ENCODE measurements at places on chromosomes 13 and 19.

GRCh38 chr19:11306337-11306736, 10.4 kb downstream of the TSPAN16 start:
- DNase-seq, result no peak

- DNase-seq, result no peak
These were observed 189.8 kb downstream of the DCLK1 start for GRCh38 chr13:35941374-35941773.

GRCh38 chr13:64130600-64130999, 2715.0 kb upstream of the PCDH20 start:
- DNase-seq, result no peak

DNA sequence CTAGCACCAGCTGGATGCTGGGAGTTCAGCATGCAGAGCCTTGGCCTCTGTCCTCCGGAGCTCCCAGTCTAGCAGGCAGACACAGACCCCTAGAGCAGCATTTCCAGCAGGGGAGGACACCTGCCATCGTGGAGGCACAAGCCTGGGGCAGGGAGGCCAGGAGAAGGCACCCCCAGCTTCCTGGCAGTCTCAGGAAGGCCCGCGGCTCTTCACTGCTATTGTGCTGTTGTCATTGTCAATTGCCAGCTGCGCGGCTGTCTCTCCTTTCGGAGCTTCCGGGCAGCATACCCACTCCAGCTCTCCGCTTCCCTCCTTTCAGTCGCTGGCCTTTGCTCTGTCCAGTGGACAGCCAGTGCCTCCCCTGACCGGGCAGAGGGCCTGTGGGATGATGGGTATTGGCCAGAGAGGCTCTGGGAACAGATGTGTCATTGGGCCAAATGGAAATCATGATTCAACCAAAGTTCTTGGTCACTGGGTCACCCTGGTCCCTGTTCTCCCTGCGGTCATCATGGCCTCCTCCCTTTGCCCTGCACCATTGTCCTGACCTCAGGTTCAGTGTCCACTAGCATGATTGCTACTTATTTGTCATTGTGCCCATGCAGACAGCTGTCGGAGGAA, 93.0 kb downstream of the SLC7A1 start:
- no peak for DNase-seq

DNA sequence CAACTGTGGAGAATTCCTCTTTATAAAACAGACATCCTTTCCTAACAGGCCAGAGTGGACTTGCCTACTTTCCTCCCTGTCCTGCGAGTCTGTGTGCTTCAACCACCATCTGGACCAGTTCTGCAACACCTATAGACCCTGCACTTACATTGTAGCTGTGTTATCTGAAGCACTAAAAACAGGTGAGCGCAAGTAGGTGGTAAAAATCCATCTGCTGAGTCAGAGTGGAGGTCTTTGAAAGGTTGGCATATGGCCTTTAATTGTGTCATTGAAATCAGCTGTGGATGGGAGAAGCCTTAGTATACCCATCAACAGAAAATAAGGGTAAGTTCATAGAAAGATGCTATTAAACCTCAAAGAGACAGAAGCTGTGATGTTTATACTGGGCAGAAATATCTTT, 7.6 kb upstream of the NALCN start:
- DNase-seq, result no peak

DNA sequence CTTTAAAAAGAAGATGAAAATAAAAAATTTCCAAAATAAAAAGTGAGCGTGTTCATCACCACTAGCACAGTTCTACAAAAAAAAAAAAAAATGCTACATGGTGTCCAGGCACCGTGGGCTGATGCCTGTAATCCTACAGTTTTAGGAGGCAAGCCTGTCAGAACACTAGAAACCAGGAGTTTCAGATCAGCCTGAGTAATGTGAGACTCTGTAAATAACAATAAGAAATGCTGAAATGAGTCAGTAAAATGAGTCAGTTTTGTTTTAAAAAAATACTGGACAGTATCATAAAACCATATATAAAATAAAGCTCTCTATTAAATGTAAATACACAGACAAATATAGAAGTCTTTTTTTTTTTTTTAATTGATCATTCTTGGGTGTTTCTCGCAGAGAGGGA, 30.0 kb downstream of the ZNF91 start:
- DNase-seq, result no peak

GRCh38 chr13:27252467-27252866, 1.1 kb downstream of the RPL21 start:
- no peak for DNase-seq

DNA sequence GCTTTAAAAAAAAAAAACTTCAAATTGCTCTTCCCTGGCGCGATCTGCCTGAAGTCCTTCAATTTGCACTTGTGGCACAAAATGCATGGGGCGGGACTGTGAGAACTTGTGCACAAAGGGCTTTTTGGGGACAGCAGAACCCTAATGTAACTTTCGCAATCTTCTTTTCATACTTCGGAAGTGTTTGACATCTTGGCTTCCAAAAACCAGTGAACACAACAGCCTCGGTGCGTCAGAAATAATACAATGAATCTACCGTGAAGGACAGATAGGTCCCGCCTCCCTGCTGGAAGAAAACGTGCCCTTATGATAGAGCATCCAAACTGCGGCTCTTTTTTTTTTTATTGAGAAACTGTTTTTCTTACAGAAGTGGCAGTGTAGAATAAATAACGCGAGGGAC, 36.6 kb downstream of the KLF2 start:
- DNase-seq, result no peak

DNA sequence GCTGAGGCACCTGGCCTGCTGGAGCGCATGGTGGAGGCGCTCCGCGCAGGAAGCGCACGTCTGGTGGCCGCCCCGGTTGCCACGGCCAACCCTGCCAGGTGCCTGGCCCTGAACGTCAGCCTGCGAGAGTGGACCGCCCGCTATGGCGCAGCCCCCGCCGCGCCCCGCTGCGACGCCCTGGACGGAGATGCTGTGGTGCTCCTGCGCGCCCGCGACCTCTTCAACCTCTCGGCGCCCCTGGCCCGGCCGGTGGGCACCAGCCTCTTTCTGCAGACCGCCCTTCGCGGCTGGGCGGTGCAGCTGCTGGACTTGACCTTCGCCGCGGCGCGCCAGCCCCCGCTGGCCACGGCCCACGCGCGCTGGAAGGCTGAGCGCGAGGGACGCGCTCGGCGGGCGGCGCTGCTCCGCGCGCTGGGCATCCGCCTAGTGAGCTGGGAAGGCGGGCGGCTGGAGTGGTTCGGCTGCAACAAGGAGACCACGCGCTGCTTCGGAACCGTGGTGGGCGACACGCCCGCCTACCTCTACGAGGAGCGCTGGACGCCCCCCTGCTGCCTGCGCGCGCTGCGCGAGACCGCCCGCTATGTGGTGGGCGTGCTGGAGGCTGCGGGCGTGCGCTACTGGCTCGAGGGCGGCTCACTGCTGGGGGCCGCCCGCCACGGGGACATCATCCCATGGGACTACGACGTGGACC, 9.7 kb upstream of the STRN4 start:
- DNase-seq, result no peak

DNA sequence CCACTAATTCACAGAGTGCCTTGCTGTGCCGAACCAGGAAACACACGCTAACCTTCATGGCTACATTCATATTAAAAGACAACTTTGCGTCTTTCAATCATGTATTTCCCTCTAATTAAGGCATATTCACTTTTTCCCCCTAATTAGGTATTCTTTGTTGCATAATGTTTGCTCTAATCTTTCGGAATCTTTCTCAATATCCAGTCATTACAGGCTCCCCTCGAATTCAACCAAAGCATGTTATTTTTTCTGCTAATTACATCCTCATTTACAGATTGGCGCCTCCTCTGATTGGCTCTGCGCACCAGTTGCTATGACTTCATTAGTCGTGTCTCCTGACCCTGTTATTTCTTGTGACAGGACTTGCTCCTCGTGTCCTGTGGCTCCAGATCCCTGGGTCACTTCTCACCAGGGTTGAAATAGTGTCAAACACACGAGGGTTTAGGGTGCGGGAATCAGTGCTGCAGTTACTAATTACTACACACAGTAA, 226.7 kb upstream of the TSHZ3 start:
- DNase-seq, result no peak

DNA sequence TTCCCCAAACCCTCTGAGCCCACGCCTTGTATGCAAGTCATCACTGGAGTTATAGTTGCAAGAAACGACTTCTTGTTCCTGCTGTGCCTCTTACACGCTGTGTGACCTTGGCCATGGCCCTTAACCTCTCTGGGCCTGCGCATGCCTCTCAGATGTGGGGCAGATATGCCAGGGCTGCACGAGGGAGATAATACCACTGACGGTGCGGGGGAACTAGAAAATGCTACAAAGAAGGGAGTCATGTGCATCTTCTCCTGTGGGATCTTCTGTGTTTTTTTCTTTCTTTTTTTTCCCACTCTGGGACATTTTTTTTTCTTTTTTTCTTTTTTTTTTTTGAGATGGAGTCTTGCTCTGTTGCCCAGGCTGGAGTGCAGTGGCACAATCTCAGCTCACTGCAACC, 4.3 kb upstream of the SAMD1 start:
- DNase-seq, result no peak

GRCh38 chr19:7856109-7856591, 18.0 kb downstream of the PRR36 start:
- no peak for DNase-seq

DNA sequence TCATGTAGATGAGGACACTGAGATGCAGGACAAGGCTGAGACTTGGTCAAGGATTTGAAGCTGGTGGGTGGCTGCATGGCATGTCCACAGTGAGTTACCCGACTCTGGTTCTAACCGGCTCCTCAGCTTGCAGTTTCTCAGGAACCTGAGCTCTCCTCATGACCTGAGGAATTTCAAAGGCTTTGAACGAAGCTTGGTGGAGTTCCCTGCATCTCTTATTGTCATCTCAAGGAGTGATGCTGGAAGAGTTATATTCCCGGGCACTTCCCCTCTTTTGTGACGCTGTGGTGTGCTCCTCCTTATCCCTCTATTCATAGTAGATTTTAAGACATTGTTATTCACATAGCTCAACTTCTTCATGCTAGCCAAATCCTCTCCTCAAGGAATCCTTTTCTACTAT, 500.1 kb upstream of the HTR2A start:
- DNase-seq, result no peak

DNA sequence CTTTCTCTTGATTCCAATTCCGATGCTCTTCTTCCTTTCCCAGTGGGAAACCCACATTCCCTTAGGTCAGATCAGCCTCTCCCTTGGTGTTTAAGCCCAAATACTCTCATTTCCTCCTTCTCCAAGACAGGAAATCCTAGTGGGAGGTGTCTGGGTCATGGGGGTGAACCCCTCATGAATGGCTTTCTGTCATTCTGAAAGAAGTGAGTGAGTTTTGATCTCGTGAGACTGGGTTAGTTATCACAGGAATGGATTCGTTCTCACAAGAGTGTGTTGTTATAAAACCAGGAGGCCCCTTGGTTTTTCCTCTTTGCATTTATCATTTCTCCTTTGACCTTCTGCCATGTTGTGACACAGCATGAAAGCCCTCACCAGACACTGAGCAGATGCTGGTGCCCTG, 76.2 kb upstream of the MTIF3 start:
- no peak for DNase-seq

DNA sequence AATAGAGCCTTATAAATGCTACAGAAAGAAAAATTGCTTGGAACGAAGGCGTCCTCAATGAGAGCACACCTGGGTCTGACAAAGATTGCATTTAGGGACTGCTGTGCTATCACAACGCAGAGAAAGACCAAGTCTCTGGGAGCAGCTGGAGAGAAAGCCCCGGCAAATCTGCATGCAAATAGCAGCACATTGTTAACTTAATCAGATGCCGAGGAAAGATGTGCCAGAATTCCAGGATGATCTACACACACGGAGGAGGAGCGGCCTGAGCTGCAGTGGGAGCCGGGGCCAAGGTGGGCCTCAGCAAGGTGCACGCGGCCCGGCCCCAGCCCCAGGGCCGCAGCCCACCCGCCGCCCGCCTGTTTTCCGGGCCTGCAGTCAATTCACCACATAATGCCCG, 1.4 kb downstream of the ZNF536 start:
- DNase-seq, result no peak

DNA sequence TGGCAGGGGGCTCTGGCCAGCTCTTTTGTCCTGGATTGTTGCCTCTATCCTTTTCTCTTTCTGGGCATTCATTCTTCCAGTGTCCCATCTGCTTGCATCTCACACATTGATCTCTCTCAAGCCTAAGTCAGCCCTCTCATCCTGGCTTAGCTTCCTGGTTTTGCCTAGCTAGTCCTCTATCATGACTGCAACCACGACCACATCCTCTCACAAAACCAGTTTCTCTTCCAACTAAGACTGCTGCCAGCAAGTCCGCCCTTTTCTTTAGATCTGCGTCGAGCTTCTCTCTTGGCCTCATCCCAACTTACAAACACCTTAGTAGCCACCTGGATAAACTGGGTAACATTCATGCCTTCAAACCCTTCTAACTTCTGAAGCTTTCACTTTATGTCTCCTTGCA, 212.2 kb upstream of the HTR2A start:
- DNase-seq, result no peak

DNA sequence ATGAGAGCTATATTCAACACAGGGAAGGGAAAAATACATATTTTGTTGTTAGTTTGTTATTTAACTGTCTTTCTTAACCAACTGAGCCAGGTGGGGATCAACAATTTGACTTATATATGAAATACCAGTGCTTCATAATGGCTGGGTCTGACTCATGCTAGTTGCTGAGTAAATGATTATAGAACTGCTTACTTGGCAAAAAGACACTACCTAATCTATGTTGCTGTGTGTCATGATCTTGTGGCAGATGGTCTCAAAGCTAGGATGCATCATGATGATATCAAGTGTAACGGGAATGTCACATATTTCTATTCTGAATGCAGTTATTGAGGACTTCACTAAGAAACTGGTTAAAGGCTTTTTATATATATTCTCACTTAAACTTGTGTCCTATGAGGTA, 727.4 kb upstream of the SLITRK1 start:
- DNase-seq, result no peak

DNA sequence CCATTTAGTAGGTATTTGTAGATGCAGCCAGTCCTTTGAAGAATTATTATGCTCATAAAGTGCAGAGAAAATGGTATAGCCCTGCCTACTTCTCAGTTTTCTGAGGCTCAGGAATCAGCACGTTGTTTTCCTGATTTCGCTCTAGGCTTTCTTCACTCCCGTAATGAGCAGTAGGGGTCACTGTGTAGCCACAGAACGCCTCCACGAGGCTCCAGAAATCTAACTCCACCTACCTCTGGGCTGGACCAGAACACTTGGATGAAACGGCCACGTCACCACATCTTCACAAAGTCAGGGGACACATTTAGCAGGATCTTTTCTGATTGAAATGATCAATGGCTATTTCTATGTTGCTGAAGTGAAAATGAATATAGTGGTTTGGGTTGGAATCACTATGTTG, 49.8 kb upstream of the GTF3A start:
- no peak for DNase-seq

DNA sequence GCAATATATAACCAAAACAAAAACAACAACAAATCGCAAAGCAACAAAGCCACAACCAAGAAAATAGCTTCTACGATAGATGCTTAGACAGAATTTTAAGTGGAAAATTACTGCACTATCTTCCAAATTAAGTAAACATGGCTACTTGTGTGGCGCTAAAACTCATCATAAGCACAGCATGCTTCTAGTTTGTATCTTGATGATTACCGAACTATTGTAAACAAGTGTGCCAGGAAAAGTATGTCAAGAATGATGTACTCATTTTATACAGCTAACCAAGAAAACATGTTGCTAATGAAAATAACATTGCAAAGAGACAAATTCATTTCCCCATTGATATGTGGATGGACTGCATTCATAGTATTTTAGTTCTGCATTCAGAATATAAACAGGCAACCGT, 271.9 kb upstream of the GPC6 start:
- DNase-seq, result no peak

- DNase-seq, result no peak
These were observed 1.7 kb downstream of the DMWD start for GRCh38 chr19:45790942-45791341.
